Breast epithelium (tissue), 4 donors: ENCODE measurements at places on chromosomes 3 and 15. TPM values are rescaled to one million over a fixed set of nuclear protein-coding genes. Genes with fewer than 3 reads are reported as not detected.

- DNase-seq = no peak
- H3K27me3 ChIP-seq = no peaks in the 10 kb centered on the region
- H3K4me3 ChIP-seq = no peak overlapping the region
- no peaks in the 10 kb centered on the region for H3K4me1 ChIP-seq
- no peaks in the 10 kb centered on the region for H3K36me3 ChIP-seq
Observed at GRCh38 chr3:94758751-94759150, 695.9 kb downstream of the NSUN3 start.

DNA sequence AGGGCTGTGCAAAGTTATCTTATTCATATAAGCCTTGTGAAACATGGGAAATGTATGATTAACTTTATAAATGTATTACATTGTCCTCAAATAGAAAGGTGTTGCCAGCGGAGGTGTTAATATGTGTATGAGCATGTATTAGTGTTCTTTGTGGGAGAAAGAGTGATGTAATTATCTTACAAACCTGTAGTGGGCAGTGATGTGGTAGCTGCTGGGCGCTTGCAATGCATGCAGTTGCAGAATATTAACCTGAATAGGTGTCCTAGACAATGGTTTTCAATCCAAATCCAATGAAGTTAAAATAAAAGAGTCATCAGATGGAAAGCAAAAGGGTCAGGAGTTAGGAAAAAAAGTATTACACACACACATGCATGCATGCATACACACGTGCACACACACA, 881.3 kb upstream of the CADM2 start:
- no peak overlapping the region for H3K27ac ChIP-seq
- H3K4me1 ChIP-seq = no peaks in the 10 kb centered on the region
- no peak for DNase-seq
- H3K36me3 ChIP-seq = no peaks in the 10 kb centered on the region

GRCh38 chr3:35745802-35746484, 106.6 kb downstream of the ARPP21 start:
- H3K27me3 ChIP-seq = no peaks in the 10 kb centered on the region
- H3K4me3 ChIP-seq = no peak overlapping the region
- H3K4me1 ChIP-seq = no peaks in the 10 kb centered on the region
- H3K27ac ChIP-seq = no peak overlapping the region
- no peaks in the 10 kb centered on the region for H3K36me3 ChIP-seq

DNA sequence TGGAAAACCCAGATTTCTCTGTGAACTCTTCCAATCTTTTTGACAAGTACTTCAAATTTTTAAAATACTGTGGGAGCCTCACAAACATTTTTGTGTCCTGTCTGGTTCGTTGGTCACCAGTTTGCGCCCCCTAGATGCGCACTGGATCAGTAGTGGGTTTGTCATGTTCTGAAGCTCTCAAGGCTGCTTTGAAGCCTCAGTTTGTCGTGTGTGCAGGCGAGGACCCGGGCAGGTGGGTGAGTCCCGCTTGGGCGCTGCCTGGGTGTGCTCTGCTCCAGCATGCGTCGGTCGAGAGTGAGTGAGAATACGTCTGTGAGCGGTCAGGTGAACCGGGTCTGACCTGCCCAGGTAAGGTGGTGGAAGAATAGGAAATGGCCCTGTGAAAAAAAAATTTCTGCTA, 17.3 kb upstream of the AEN start:
- DNase-seq = no peak
- peaks cover 8% of the 10 kb centered on the region for H3K4me1 ChIP-seq
- H3K4me3 ChIP-seq = no peak overlapping the region
- H3K36me3 ChIP-seq = no peaks in the 10 kb centered on the region

DNA sequence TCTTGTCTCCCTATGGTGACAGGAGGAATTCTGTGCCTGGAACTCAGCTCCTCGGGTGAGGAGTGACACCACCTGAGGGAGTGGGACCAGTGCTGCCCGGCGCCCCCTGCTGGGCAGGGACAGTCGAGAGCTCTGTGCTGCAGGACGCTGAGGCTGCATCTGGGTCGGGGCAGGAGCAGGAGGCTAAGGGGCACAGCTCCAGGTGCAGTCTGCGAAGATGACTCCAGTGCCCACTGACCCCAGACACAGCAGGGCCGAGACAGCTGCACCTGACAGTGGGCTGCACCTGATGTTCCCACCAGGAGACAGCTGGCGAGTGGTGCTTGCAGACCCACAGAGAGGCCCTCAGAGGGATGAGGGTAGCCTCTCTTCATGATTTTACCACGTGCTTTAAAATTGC, 152.9 kb downstream of the ATP10A start:
- no peaks in the 10 kb centered on the region for H3K36me3 ChIP-seq
- H3K27ac ChIP-seq = no peak overlapping the region

DNA sequence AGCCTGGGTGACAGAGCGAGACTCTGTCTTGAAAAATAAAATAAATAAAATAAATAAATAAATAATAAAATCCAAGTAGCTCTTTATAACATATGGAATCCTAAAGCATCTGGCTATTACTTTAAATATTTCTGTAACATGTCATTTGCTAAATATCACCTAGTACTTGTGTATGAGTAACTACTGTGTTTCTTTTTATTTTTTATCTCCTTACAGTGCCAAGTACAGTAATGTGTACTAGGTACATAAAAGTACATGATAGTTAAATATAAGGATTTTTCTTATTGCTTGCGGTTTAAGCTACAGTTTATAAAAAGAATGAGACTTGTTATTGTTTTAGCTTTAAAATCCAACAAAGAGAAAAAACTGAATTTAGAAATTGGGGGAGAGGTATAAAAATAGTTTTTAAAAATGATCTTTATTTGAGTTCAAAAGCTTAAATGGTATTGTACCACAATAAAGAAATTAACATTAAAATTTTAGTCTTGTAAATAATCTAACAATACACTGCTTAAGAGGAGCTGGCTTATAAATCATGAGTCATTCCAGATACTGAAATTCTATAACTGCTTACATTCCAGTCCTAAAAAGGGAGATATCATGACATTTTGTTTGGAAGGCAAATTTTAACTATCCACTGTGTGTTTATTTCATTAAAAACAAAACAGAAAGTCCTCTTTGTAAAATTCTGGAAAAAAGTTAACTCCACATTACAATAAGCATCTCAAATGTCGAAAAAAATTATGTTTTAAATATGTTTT, 73.1 kb downstream of the FGF7 start:
- H3K4me1 ChIP-seq = no peaks in the 10 kb centered on the region
- no peaks in the 10 kb centered on the region for H3K27me3 ChIP-seq
- no peak for DNase-seq
- no peak overlapping the region for H3K4me3 ChIP-seq

DNA sequence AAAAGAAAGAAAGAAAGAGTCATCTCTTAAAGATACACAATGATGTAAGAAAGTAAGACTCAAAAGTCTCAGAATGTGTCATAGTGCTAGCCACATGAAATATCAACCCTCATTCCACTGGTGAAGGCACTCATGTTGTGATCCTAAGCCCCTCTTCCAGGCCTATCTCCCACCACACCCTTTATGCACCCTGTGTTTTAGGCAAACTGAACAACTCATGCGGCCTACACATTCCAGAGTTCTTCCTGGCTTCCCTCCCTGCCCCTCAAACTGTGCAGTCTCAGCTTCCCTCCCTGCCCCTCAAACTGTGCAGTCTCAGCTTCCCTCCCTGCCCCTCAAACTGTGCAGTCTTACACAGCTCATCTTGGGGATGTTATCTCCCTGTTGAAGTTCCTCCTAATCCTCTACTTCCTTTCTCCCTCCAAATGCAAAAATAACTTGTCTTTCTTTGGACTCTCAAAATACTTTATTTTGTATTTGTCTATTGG, 69.0 kb upstream of the FNDC3B start:
- peaks cover 8% of the 10 kb centered on the region for H3K4me1 ChIP-seq
- H3K4me3 ChIP-seq = no peak overlapping the region
- H3K27ac ChIP-seq = peak overlapping the region; percentile 11
- no peaks in the 10 kb centered on the region for H3K36me3 ChIP-seq

GRCh38 chr3:33646406-33646805, 71.6 kb downstream of the CLASP2 start:
- H3K36me3 ChIP-seq = no peaks in the 10 kb centered on the region
- no peak overlapping the region for H3K4me3 ChIP-seq
- DNase-seq = no peak
- H3K4me1 ChIP-seq = no peaks in the 10 kb centered on the region

DNA sequence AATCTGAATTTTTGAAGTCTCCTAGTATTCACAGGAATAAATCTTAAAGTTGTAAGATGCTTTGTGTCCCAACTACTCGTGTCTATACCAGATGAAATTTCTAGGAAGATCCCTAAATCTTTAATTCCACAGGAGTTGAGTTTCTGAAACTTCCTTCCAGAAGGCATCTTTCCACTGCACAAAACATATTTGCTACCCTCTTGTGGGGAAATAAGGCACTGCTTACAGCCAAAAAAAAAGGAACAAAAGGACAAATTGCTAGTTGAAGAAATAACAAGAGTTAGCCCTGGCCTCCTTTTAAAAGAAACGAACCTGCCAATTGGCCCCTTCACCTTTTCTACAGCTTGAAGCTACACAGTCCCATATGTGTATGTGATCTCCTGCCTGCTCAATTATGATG, 54.0 kb downstream of the TAFA4 start:
- no peak for DNase-seq
- H3K4me1 ChIP-seq = no peaks in the 10 kb centered on the region
- H3K4me3 ChIP-seq = no peak overlapping the region
- H3K27me3 ChIP-seq = no peaks in the 10 kb centered on the region
- no peaks in the 10 kb centered on the region for H3K36me3 ChIP-seq

- no peak overlapping the region for H3K4me3 ChIP-seq
- DNase-seq = no peak
- H3K27ac ChIP-seq = no peak overlapping the region
Observed at GRCh38 chr15:57443486-57443885, 67.2 kb downstream of the CGNL1 start.

DNA sequence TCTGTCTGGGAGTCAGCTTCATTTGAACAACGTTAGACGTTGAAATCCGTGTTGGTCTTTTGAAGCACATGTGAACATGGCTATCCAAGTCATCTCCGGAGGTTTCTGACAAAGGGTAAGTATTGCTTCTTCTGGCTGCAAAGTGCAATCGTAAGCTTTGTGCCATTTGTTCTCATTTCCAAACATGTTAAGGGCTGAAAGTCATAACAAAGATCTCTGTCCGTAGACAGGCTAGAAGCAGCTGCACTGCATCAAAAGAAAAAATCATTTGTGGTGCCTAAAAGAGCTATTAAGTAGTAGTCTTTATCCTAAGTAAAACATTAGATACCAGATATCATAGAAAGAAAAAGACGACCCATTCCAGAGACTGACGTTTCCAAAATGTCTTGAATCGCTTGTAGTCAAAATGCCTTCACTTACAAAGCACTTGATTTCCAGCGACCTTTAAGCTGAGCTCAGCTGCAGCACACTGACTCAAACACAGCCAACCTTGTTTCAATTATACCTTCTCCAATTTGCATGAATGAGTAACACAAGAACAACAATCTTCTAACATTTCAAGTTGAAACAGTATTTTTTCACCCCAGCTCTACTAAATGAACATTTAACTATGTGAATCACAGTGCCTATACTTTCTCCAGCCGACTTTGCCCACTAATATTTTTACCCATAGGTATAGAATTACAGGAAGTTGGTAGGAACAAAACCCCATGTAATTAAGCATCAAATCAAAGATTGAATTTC, 76.6 kb downstream of the NEDD4 start:
- no peak overlapping the region for H3K27ac ChIP-seq
- DNase-seq = no peak
- no peaks in the 10 kb centered on the region for H3K4me1 ChIP-seq
- no peaks in the 10 kb centered on the region for H3K27me3 ChIP-seq
- H3K36me3 ChIP-seq = no peaks in the 10 kb centered on the region

DNA sequence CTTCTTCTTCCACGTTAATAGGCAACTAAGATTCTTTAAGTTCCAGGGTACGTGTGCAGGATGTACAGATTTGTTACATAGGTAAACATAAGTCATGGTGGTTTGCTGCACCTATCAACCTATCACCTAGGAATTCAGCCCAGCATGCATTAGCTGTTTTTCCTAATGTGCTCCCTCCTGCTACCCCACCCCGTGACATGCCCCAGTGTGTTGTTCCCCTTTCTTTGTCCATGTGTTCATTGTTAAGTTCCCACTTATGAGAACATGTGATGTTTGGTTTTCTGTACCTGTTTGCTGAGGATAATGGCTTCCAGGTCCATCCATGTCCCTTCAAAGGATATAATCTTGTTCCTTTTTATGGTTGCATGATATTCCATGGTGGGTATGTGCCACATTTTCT, 21.1 kb downstream of the GTF2A2 start:
- no peak overlapping the region for H3K4me3 ChIP-seq
- no peaks in the 10 kb centered on the region for H3K4me1 ChIP-seq
- no peaks in the 10 kb centered on the region for H3K27me3 ChIP-seq
- no peaks in the 10 kb centered on the region for H3K36me3 ChIP-seq
- H3K27ac ChIP-seq = no peak overlapping the region

DNA sequence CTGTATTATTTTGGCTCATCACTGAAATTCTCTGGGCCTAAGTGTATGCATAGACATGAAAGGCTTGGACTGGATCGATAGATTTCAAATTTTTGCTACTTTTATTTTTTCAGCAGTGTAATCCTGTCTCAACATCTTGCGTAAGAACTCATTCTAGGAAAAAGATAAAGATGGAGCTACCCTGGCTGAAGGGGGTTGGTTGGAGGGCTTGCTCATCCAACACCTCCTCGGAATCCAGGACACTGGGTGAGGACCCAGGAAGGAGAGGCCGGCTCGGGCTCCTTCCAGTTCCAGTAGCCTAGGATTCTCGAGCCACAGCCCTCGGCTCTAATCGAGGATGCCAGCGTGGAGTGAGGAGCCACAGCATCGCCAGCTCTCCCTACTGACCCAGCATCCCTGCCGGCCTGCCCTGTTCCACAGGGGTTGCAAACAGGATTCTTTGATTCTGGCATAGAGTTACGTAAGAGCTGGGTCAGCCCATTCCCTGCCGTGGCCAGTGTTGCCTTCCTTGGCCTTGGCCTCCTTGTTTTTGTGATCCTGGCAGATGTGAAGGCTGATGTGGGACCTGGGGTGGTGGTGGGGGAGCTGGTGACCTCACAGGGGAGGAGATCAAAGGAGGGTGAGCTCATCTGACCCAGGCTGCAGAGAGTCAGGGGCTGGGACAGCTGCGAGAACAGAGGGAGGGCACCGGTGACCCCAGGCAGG, 149.5 kb downstream of the ALDH1A2 start:
- DNase-seq = no peak
- H3K27me3 ChIP-seq = no peaks in the 10 kb centered on the region
- no peaks in the 10 kb centered on the region for H3K36me3 ChIP-seq
- no peaks in the 10 kb centered on the region for H3K4me1 ChIP-seq
- H3K4me3 ChIP-seq = no peak overlapping the region
- no peak overlapping the region for H3K27ac ChIP-seq

DNA sequence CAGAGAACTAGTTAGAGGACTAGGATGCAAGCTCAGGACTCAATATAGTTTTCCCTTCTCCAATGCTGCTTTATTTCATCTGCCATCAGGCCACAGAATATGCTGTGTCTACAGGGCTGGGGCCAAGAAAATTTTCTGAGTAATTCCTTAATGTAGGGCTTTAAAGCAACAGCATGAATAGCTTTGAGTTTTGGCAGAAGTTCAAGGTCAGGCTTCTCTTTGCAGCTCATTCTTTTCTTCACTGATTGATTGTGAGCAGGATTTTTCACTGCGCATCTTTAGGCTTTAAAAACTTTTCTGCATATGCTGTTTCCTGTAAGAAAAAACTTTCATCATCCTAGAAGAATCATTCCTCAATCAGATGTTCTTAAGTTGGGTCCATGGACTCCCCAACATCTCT, 4.6 kb downstream of the TMEM108 start:
- H3K36me3 ChIP-seq = no peaks in the 10 kb centered on the region
- H3K27me3 ChIP-seq = no peaks in the 10 kb centered on the region
- no peak for DNase-seq
- no peak overlapping the region for H3K4me3 ChIP-seq
- H3K4me1 ChIP-seq = no peaks in the 10 kb centered on the region
- no peak overlapping the region for H3K27ac ChIP-seq

The CD200 gene
- total RNA-seq = 4.8 TPM

The CLDN16 gene
- total RNA-seq = not detected

The RAB6B gene
- total RNA-seq = 1.8 TPM

The MYL3 gene
- total RNA-seq = 5.9 TPM
